ENCODE measurements at places on chromosomes 5 and 9.

GRCh38 chr9:14179449-14179848 lies 134.5 kb downstream of the NFIB start:
- no peak for DNase-seq

DNA sequence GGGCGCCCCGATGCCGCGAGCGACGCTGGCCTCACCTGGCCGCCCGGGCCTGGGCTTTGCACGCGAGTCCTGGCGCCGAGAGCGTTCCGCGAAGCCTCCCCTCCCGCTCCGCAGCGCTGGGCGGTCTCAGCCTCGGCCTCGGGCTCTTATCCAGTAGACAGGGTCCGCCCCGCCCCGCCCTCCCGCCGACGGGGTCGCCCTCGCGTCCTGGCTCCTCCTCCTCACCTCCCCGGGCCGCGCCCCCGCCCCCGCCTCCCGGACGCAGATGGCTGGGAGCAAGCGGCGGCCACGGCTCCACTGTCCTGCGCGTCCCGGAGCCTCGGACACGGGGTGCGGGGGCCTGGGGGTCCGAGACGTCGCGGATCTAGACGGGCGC lies at the start of gene SLC6A3:
Gene SLC6A3, minus strand, starts transcription at position 128 of the 376 bp plus-strand sequence. CDS start 2,243 bp downstream, outside the sequence.
- peak; percentile 37 for DNase-seq

DNA sequence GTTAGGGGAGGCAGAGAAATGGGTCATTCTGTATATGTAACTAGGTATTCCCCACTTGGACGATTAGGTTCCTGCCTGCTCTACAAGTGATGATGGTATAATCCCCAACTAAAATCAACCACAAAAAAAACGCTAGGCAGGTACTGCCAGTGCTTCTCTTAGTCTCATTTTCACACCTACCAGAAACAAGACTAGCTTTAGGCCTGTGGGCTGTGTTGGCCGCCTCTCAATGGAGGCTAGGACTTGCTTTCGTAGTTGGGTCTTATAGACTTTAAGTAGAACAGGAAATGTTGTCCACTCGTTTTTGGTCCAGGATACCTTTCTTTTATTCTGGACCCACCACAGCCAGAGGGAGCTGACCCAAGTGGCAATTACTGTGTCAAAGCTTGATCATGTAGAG lies 111.8 kb downstream of the UNC13B start:
- DNase-seq: no peak

DNA sequence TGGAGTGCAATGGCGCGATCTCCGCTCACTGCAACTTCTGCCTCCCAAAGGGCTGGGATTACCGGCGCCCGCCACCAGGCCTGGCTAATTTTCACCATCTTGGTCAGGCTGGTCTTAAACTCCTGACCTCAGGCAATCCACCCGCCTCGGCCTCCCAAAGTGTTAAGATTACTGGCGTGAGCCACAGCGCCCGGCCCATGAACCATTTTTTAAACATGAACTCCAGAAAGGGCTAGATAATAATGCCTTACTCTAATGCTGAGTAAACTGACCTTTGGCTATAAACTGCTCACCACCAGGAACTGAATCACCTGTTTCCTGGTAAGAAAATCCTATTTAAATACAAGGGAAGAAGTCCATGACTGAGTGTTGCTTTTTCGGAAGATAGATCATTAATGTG lies 23.2 kb upstream of the DAB2 start:
- DNase-seq: no peak

DNA sequence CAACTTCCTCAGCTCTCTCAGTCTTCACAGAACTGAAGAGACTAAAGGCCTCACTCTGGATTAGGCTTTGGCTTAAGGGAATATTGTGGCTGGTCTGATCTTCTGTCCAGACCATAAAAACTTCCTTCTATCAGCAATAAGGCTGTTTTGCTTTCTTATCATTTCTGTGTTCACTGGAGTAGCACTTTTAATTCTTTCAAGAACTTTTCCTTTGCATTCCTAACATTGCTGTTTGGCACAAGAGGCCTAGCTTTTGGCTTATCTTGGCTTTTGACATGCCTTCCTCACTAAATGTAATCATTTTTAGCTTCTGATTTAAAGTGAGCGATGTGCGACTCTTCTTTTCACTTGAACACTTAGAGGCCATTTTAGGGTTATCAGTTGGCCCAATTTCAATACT lies 88.7 kb upstream of the ACOT12 start:
- no peak for DNase-seq

- no peak for DNase-seq
Observed at GRCh38 chr9:135516132-135516860, 4.9 kb upstream of the LCN1 start.

DNA sequence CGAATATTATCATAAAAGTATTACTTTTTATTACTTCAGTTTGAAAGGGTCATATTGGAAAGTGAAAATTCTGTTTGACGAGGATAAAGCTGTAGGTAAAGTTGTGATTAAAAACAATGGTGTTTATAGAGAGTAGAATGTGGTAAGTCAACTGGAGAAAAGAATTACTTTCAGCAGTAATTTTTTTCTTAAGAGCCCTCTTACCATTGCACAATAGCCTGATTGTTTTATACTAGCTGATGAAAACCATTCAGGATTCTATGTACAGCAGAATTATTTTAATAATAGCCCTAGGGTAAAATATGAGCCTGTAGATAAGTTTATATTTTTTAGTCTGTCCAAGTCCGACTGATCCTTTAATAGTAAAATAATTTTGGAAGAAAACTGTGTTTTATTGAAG lies 16.6 kb downstream of the CDC42SE2 start:
- no peak for DNase-seq

DNA sequence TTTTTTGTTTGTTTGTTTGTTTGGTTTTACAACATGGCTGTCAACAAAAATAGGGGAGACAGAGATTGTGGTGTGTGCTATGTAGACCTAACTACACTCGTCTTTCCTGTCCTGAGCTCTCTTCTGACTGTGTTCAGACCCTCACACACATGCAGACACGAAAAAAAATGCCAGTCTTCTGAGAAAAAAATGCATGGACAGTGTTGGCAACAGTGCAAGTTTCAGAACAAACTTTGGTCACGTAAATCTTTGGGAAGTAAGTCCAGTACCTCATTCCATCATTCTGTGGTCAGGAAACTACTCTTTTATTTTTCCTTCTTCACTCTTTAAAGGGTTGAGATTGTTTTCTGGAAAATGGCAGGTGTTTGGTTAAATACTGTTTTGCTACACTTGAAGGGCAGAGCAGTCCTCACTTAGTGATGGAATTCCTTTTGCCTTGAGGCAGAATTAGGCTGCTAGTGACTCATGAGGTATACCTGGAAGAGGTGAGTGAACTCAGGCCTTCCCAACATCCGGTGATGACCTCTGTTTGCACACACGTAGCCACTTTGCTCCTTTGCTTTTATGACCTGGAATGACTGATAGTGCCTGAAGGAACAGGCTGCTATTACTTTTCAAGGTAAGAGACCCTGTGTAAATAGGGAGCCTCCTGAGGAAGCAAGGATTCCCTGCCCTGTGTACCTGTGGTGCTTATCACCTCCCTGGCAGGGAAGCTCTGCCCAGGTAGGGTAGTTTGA lies 81.6 kb upstream of the TNFAIP8 start:
- DNase-seq: no peak

- no peak for DNase-seq
Observed at GRCh38 chr5:56160723-56161438, 72.2 kb downstream of the ANKRD55 start.

DNA sequence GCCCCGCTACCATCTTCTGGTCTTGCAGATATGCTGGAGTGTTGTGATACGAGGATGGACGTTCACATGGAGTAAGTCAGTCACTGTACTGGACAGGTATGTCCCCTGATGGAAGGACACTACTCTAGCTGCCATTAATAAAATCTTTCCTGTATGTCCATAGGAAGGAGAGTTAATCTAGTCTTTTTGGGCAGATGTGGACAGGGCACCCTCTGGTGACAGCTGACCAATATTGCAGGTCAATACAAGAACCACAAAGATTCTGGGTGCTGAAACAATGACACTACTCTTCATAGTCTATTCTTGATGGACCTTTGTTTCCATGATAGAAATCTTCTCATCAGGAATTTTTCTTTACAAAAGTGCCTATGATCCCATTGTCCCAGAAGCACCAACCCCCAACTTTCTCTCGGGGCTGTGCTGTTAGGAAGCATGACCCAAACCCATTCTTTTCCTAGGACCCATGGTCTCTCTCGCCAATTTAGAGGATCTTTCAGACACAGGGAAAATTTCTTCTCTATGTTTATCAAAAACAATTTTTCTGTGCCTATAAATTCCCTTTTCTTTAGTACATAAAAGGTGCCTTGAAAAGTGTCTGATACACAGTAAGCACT lies 376.9 kb downstream of the DTWD2 start:
- no peak for DNase-seq

DNA sequence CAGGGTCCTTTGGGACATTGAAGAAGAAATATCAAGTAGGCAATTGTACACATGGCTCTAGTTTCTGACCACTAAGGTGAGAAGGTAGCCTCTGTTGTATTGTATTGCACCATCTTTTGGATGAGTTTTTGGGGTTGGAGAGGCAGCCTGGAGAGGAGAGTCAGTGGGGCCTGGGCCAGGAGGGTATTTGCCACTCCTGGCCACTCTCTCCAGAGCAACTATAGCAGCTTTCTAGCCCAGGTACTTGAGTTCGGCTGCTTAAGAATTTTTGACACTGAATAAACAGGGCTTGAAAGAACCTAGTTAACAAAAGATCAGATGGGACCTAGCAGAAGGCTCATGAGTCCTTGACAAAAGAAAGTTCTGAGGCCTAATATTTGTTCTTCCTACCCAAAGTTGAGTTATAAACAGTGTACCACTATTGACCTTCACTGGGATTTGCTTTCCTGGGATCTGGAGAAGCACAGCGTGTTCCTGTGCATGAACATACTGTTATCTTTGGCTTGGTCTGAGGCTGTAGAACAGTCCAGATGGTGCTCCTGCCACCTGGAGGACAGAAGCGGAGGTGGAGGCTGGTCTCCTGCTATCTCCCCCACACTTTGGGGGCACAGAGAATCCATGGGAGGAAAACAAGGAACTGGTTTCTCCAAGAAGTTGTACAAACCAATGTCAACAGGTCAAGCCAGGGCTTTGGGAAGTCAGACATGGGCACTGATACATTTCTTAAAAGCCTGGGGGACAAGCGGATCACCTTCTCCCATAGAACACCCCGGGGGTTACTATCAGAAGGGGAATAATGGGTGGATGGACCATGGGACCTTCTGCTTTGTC lies 110.4 kb upstream of the LIFR start:
- DNase-seq: no peak

GRCh38 chr5:169417676-169418075 lies 116.7 kb upstream of the SLIT3 start:
- no peak for DNase-seq

DNA sequence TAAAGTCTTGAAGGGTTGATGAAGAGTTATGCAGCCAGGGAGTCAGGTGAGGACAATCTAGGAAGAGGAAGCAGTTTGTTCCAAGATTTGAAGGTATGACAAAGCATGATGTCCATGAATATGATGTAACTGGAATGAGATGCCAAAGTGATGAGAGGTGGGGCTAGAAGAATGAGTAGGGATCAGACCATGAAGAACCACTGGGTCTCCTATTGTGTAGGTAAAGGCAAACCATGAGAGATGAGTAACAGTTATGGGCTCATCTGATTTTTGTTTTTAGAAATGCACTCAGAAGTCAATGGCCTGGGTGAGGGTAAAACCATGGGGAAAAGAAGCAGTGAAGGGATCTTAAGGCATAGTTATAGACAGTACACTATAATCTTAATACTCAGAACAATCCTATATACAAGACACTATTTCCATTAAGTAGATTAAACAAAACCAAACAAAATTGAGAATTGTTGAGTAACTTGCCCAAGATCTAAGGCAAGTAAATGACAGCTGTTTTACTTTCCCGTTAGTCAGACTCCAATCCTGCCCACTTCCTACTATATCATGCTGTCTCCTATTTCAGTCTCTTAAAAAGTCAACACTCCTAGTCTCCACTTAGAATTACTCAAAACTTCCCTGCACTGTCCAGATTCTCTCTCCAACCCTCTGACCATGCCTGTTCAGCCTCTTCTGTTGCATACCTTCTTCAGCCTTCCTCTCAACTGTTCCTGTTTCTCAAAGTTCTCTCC lies 393.8 kb upstream of the MEF2C start:
- no peak for DNase-seq

- DNase-seq: no peak
Observed at GRCh38 chr9:108074900-108075299, 585.3 kb upstream of the KLF4 start.

GRCh38 chr9:81621118-81621517 lies 68.2 kb downstream of the TLE1 start:
- DNase-seq: no peak

DNA sequence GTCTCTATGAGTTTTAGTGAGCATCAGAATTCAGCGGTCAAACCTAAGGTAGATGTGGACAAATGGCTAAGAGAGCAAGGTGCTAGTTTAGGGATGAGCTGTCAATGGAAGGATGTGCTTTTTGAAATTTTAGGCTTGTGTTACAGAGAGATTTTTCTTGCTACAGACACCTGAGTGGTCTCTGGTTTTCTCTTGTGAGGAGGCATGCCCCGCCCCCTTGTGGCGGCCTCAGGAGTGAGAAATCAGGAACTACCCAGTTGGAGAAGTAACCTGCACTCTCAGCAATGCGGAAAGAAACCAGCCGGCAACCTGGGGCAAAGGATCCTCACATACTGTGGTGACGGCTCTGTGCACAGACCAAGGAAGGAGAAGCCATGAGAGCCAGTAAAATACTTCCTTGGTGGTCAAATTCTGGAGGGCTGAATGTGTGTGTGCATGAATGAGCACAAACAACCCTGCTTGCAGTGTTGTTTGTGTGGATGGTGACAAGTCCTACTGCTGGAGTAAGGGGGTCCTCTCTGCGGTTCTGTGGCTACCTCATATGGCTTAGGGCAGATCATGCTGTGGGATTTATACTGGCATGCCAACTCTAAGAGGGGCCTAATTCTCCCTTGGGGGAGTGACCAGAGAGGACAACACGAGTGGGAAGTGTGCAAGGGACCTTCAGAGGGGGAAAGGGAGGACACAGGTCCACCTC lies 16.7 kb upstream of the HSD17B4 start:
- peak; percentile 57 for DNase-seq

- DNase-seq: no peak
Observed at GRCh38 chr5:122790354-122791103, 15.6 kb downstream of the SNX2 start.

GRCh38 chr9:97501177-97501971 lies at the start of gene TMOD1:
TMOD1 (plus strand) TSS chr9:97501666; CDS start chr9:97524189, 22,523 bp downstream.
- no peak for DNase-seq

Measured in iPS DF 6.9 (cell line).